Stimulated activated CD8-positive, alpha-beta memory T cell treated with anti-CD3 and anti-CD28 coated beads, Interleukin-4, amount 100 ng/mL, for 1 hour (primary cell): ENCODE measurements at places on chromosomes 4 and X.

DNA sequence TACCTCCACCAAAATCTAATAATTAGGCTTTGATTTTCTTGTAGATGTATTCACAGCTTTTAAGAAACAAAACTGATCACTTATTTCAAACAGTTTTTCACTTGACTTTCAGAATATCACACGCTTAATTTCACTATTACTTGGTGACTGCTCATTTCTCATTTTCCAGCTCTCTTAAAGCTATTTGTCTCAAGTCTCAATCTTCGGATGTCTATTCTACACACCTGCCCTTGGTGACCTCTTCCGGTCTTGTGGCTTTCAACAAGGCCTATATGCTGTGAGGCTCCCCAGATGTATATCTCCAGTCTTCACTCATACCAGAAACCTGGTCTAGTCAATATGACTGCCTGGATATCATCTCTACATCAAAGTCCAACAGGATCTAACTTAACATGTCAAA, 34.9 kb upstream of the ANXA10 start:
- no peak for DNase-seq

DNA sequence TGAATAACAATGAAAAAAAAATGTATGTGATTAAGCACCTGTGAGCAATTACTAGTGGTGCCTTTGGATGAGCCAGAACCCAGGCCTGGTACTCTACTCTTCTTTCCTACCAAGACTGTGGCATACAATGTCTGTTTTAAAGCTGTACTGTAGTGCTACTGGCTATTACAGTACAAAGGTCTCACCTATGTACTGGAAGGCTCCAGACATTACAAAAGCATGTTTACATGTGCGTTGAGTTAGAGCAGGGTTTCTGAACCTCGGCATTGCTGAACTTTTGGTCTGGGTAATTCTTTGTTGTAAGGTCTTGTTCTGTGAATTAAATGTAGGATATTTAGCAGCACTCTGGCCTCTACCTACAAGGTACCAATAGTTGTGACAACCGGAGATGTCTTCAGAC, 153.8 kb downstream of the SPATA18 start:
- no peak for DNase-seq

GRCh38 chr4:139740531-139741041, 75.0 kb downstream of the MGST2 start:
- no peak for DNase-seq

GRCh38 chrX:39653691-39654090, 444.1 kb downstream of the BCOR start:
- no peak for DNase-seq

DNA sequence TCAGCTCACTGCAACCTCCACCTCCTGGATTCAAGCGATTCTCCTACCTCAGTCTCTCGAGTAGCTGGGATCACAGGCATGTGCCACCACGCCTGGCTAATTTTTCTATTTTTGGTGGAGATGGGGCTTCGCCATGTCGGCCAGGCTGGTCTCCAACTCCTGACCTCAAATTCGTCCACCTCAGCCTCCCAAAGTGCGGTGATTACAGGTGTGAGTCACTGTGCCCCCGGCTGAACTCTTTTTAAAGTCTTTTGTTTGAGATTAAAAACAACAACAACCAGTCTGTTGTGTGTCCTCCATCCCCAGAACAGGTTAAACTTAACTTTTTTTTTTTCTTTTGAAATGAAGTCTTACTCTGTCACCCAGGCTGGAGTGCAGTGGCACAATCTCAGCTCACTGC, 36.3 kb upstream of the RBPJ start:
- DNase-seq: no peak

- DNase-seq: no peak
Observed at GRCh38 chr4:185847352-185848097, 35.5 kb upstream of the SORBS2 start.

DNA sequence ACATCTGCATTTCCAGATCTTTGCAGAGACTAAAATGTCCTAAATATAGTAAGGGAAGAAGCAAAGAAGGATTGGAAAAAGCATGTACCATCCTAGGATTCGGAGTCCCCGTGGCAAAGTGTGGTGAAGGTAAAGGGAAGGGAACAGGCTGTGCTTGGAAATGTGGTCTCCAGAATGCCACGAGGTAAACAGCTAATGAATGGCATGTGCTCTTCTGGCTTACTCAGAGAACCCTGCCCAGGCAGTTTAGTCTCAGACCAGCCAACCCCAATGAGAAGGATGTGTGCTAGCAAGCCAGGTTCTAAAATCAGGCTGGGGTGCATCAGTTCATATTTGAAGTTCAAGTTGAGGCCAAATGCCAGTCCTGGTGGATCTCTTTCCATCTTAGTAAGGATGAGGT, 113.1 kb downstream of the RS1 start:
- no peak for DNase-seq

GRCh38 chr4:1983846-1984405, 24.8 kb downstream of the NELFA start:
- DNase-seq: no peak

- DNase-seq: no peak
Observed at GRCh38 chr4:176261481-176261880, 7.5 kb downstream of the ASB5 start.

- DNase-seq: no peak
Observed at GRCh38 chr4:5839751-5840674, 52.9 kb downstream of the CRMP1 start.

DNA sequence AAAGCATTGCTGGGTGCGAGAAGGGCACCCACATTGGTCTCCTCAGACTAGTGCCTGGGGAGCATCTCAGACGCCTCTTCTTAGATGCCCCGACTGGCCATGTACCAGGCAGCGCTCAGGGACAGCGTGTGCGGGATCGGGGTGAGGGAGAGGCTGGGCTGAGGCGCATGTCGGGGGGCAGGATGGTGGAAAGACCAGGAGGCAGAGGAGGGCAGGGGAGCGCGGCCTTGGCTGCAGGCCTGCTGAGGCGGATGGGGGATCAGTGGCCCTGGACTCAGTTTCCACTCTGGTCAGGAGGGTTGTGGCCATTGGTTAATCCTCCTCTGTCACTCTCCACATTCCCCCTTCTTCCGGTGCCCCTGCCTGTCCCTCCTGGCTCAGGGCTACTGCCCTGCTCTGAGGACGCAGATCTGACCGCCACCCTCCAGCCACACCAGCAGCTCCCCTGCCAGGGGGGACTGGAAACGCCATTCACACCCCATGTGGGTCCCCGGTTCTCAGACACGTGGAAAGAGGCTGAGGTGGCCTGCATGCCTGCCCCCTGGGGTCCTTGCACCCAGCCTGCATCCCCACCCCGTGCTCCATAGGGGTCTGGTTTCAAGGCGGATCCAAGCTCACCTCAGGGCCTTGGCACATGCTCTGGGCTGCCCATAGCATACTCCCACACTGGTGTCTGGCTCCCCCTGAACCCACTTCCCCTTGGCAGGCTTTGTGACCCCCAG, 105.9 kb downstream of the CPZ start:
- no peak for DNase-seq

DNA sequence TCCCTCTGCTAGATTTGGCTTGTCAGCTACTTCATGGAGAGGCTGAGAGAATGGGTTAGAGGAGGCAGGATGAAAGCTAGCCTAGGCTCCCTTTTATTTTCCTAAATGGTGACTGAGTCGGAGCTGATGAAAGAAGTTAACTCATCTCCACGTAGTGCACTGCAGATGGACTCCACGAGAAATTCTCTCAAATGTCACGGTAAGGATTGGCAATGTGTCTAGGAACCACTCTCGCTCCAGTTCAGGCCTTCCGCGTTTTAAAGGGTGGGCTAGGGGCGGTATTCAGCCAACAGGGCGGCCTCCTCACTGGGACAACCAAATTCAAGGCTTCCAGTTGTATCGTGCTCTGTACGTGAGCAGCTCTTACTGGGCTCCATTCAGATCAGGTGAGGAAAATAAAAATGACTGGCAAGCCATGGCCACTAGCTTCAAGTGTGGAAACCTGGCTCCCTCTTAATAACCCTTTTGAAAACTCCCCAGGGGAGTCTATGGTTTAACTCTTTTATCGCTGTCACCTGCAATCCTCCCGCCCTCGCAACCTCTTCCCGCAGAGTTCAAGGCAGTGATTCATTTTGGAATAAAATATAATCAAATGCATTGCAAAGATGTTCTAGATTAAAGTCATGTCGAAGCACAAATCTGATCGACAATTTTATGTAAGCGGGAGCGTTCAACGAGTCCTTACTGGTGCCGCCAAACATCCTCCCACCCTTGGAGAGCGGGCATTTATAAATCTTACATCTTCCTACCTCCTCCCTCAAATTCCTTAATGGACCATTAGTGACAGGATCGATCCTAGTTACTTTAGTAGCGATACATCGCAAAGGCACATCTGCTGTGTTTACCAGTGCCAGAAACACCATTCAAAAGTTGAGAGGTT, 1.2 kb downstream of the SPOCK3 start:
- DNase-seq: no peak

DNA sequence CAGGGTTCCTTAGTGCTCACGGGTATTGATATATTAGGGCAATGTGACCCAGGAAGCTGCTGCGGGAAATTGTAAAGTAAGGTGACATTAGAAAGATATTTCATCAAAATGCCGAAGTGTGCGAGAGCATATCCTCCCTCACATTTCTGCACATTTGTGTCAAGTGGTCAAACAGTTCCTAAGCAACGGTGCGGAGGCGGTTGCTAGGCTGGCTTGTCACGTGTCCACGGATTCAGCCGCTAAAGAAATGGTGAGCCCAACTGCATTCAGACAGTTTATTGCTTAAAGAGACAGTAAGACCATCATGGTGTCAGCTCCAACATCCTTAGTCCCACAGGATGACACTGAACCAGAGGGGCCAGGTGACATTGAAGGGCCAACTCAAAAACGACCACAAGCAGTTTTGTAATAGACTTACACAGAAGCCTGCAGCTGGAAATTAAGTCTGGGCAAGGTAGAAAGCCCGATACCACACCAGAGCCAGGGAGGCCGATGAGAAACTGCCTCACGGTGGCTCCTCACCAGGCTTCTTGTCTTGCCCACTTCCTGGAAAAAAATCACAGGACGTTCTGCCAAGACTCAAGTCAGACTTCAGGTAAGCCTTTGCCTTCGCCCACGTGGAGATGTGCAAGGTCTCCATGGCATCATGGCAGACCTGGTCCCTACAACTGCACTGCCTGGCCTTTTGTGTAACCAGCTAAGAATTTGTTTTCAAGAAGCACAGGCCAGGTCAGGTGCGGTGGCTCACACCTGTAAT, 50.4 kb downstream of the USP11 start:
- no peak for DNase-seq

DNA sequence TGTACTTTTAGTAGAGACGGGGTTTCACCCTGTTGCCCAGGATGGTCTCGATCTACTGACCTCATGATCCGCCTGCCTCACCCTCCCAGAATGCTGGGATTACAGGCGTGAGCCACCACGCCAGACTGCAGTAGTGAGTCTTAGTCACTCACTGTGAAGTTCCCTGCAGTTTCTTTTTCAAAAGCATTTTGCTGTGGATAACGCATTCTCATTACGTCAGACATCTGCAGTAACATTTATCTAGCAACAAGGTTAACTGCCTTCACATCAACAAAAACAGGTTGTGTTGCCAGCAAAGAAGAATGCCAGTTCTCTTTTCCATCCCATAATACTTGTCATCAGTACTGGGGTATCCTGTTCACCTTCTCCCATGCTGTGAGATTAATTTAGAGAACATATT, 164.6 kb downstream of the DHRSX start:
- no peak for DNase-seq
